KG1 (cell line): ENCODE measurements at places on chromosomes 3 and 15.

GRCh38 chr3:186264608-186265400 is 97.2 kb downstream of the DGKG start:
- DNase-seq = no peak

- no peak for DNase-seq
Measured at GRCh38 chr3:59380146-59380545, 330.3 kb upstream of the CFAP20DC start.

DNA sequence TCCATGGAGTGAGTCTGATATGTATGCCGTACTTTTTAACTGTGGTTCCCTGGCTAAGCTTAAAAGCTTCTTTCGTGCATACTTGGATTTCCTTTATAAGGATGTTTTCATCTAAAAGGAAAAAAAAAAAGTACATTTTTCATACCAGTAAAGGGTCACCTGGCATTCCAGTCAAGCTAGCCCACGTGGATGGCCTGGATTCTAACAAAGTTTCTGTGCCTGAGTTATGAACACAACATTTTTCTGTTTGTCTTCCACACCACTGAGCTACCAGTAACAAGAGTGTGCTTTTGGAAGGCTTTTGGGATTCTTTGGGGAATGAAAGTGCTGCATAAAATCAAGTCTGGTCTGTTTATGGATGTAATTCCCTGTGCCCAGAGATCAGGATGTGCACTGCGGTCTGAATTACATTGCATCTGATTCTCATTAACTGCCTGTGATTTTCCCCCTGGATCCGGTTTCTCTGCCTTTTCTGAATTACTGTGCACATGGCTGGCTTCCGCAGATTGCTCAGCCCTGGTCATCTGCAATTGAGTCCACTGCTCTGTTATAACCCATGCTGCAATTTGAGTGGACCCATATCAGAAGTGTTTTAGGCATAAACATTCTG is 38.2 kb upstream of the MAGI1 start:
- no peak for DNase-seq

- DNase-seq = no peak
Measured at GRCh38 chr15:57220205-57220604, 156.1 kb upstream of the CGNL1 start.

DNA sequence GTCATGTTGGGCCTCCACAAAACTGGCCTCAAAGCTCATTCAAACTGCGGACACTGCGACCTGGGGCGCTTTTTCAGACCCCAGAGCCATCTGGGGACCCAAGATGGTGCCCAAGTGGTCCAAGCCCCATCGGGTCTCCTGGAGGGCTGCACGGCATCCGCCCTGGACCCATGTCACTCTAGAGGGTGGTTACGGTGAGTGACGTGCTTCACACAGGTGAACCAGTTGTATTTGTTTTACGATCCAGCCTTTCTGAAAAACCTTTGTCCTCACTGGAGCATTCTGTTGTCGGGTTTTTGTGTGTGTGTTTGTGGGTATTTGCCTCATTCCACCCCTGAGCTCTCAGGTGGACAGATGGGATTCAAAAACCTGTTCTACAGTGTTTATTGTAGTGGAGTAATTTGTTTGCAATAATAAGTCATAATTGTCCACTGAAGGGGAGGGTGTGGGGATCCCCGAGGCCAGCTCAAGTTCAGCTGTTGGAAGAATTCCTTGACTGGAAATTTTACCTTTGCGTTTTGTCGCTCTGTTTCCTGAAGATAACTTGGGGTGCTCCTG is 1.9 kb downstream of the SLC51A start:
- DNase-seq = no peak

DNA sequence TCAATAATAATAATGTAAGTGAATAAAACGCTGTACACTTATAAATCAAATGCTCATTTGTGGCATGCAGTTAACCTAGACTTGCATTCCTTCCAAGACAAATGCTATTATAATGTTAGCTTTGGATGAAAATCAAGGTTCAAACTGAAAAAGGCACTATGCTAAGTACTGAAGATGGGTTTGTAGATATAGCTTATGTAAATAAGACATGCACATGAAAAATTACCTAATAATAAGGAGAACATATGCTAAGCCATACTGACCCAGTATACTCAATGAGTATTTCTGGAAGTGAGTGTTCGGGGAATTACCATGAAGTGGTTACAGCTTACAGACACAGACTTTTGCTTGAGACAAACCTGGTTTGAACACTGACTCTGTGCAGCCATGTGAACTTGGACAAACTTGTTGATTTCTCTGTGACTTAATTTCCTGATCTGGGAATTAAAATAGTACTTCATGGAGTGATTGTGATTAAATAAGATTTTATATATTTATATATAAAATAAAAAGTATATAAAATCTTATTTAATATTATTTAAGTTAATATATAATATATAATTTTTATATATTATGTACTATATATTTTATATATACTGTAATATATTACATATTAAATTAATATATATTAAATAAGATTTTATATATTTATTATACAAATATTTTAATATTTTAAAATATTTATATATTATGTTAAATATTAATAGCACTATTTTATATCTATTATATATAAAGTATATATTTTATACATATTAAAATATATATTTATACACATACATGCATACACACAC is 159.2 kb downstream of the ZPLD1 start:
- DNase-seq = no peak

DNA sequence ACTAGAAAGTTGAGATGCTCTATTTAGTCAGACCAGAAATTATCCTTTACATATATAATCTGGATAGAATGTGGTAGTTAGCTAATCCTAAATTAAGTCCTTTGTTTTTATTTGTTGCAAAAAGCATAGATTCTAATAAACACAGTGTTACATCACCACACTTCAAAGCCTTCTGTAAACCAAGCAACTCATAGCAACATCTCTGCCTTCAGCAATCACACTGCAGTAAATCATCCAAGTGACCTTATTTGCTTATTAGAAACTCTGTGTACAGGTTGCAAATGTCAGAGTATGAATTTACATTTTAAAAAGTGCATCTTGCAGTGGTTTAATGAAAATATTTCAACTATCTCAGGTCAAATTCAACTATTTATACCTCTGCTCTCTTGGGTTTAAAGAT is 242.5 kb downstream of the GBE1 start:
- DNase-seq = no peak

DNA sequence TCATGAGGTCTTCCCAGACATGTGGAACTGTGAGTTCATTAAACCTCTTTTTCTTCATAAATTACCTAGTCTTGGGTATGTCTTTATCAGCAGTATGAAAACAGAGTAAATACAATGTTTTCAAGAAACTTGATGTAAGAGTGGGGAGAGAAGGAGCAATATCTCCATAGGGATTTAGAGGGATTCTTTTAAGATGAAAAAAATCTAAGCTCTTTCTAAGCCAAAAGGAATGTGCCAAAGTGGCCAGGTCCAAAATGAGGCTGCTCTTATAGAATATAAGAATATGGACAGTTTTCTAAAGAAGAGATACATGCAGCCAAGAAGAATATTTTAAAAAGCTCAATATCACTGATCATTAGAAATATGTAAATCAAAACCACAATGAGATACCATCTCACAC is 23.9 kb upstream of the RYK start:
- DNase-seq = no peak

- no peak for DNase-seq
Measured at GRCh38 chr15:83275412-83275811, 9.1 kb downstream of the BNC1 start.

DNA sequence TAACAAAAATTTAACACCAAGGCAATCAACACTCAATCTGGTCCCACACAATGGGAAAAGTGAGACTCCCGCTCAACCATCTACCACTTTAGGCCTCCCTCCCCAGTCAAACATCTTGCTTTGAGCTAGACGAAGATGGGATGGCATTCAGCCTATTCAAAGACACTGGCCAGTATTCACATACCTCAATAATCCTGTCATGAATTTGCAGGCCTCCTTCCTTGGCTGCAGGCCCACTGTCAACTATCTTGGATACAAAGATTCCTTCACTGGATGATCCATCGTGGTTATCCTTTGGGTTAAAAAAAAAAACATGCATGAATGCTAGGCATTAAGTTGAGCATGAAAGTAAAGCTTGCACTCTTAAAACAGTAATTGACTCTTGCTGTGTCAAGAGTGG is 22.6 kb downstream of the PDZRN3 start:
- DNase-seq = no peak

GRCh38 chr15:72727154-72727553 is 41.1 kb downstream of the BBS4 start:
- no peak for DNase-seq

DNA sequence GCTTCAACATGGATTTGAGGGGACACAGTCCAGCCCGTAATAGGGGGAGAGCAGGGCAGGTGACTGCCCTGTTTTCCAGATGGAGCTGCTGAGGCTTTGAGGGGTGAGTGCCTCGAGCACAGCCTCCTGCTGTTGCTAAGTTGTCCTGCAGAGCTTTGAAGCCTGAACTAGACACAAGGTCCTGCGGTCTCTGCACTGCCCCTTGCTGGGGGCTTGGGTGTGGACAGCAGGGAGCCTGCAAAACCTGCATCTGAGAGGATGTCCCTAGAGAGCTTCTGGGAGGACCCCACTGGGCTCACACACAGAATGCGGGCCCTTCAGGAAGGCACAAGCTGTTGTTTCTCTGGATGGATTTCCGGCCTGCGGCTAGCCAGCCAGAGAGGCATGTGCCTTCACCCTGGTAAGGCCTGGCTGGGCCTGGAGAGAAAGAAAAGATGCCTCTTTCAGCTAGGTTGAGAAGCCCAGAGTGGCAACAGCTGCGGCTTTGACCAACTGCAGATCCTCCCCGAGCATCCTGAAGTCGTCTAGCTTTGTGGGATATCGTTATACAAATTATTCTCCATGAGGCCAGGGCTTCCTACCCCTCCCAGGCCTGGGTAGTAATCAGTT is 226.2 kb downstream of the SLCO3A1 start:
- DNase-seq = no peak

GRCh38 chr3:37909067-37909911 is 47.6 kb downstream of the CTDSPL start:
- no peak for DNase-seq

GRCh38 chr15:63369781-63370180 is 11.9 kb downstream of the CA12 start:
- no peak for DNase-seq

- DNase-seq = no peak
Measured at GRCh38 chr3:46681856-46682540, 11.5 kb downstream of the ALS2CL start.

DNA sequence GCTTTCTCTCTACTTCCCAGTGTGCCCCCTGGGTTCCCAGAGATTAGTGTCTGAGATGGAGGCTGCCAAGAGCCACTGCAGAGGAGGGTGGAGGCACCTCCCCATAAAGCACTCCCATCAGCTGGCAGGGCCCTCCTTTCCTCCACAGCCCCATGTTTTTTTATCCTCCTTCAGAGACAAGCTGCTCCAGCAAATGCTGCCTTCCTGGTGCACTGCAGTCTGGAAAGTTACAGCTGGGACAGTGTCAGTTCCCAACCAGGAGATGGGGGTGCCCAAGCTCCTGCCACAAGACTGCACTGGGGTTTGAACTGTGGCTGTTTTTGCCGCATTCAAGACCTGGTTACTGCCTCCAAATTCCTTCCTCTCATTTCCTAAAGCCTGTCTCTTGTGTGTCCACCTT is 206.1 kb downstream of the CADPS start:
- DNase-seq = no peak

DNA sequence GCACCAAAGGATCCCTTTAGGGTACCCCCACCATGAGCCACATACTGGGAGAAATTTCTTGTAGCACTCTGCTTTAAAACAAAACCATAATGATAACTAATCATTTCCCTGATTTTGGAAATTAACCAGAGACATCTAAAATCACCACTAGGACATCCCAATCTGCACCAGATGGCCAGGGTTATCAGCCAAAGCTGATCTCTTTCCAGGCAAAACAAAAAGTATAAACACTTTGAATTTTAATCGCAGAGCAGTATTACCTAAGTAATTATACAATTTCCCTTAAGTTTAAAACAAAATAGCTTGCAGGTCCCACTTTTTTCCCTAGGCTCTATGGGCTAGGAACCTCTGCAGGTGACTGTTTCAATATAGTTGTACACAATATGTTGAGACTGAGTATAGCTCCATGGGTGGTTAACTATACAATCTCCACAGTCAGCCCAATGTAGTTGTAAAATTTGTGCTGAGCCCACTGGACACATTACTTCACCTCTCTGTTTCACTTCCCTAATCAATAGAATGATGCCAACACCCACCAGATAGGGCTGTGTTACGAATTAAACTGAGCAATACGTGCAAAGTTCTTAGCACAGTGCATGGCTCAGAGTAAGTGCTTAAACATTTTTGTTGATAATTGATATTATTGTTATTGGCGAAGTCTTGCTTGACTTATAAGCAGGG is 629 bp upstream of the NOX5 start:
- DNase-seq = no peak

GRCh38 chr3:50487181-50487580 is 16.3 kb downstream of the CACNA2D2 start:
- DNase-seq = no peak

- no peak for DNase-seq
Measured at GRCh38 chr3:127457094-127457475, 133.4 kb downstream of the TPRA1 start.

DNA sequence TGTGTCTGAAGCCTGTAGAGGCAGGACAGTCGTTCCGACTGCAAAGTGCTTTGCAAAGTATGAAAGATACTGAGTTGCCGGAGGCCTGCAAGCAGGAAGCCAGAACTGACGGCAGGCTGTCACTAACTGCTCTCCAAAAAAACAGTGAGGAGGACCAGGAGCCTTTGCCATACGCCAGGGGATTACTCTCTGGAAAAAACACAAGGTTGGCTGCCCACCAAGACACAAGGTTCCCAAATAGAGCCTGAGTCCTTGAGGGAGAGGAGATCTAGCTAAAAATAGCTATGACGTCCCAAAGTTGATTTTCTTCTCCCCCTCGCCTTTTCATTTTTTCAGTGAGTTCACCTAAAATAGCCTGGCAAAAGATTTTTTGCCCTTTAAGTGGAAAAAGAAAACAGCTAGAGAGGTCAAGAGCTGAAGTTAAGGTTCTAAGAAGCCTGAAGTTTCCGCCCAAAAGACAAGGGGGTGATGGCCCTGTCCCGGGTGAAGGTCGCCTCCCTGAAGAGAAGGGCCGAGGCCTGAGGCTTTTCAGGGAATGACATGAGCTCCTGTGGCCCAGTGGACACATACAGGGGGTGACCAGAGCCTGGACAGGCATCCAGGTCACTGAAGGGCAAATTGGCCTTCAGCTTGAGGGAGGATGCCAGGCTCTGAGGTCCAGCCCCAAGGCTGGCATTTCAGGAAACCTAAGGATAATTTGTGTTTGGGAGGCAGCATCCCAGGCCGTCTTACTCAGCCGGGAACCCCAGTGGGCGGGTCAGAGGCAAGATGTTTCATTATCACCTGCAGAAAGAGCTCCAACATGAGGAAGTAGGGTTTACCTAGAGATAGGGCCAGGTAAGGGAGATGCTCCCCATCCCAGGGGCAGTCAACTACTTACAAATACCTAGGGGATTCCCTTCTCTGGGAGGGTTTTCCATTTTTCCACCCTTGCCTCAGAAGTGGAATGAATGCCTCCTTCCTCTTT is 44.9 kb upstream of the DGKG start:
- no peak for DNase-seq

DNA sequence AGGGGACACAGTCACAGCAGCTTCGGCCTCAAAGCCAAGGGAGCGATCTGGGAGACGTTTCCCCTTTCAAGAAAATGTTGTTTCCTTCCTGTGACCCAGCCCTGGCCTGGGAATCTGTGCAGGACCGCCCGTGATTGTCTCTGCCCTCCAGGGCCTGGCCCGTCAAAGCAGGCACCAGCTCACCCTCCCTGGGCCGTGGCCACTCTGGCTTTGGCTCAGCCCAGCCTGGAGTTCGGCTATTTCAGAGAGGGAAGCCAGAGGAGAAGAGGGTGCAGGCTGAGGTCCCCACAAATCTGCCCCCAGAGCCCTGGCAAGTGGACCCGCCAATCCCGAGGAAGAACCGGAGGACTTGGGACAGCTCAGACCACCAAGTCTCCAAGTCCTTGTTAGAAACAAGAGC is 12.7 kb downstream of the GATA2 start:
- DNase-seq = no peak
